ENCODE measurements at places on chromosomes 5 and 9.

DNA sequence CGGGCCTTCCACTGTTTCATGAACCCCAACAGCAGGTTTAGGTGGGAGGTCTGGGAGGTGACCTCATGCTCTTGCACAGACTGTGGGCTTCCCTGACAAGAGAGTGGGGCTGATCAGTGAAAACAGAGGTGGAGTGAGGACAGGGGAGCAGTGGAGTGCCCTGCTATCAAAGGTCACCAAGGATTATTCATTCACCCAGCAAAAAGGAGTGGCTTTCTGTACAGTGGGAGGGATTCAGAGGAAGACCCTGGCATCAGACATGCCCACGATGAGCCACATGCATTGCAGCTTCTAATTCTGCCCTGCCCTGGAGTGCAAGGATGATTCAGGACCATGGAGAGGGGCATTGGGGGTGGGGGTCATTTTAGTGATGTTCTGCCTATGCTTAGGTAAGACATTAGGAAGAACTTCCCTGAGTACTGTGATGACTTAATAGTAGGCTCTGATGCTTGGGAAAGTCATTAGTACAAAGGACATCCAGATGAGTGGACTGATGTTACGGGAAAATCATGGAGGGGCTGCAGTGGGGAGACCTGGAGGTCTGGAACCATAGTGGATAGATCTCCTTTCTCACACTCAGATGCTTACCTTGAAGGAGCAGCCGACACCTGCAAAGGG, 12.8 kb downstream of the TRAF1 start:
- no peak for DNase-seq

DNA sequence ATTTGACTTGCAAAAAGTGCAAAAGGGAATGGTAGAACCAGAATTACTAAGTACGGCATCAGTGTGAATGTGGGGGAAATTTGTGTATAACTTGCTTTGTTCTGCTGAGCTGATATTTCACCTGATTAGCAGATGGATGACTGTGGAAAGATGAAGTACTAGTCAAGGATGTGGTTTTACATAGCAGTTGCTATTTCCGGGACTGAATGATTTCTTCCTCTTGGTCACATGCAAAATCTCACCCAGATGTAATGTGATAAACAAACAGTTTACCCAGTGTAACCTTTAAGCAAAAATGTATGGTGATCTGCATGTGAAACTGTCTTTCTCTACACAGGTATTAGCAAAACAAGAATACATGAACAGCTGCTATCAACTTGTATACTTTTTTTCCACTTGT, 46.1 kb downstream of the DCP2 start:
- DNase-seq, result no peak

GRCh38 chr5:41649659-41650058, 139.3 kb upstream of the PLCXD3 start:
- DNase-seq, result no peak

- no peak for DNase-seq
Measured at GRCh38 chr9:115046824-115047223, 71.1 kb downstream of the TNC start.

- DNase-seq, result peak; percentile 92
Measured at GRCh38 chr5:59813761-59814536, 79.6 kb downstream of the PDE4D start.

DNA sequence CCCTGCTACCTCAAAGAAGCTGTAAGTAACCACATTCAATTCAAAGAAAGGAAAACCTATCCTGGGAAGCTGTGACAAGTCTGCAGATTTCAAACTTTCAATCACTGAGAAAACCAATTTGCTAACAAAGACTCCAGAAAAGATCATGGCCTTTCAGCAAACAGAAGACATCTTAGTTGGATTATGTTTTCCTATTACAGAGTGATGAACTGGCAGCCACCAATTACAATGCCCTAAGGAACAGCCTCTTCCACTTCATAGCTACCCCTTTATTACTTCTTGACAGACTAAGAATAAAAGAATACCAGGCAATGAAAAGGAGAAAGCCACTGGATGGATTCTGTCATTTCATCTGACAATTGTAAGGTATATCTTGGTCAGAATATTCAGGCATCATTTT, 128.2 kb upstream of the RASEF start:
- no peak for DNase-seq

- DNase-seq, result peak; percentile 40
Measured at GRCh38 chr5:143714629-143715028, 97.3 kb upstream of the HMHB1 start.

DNA sequence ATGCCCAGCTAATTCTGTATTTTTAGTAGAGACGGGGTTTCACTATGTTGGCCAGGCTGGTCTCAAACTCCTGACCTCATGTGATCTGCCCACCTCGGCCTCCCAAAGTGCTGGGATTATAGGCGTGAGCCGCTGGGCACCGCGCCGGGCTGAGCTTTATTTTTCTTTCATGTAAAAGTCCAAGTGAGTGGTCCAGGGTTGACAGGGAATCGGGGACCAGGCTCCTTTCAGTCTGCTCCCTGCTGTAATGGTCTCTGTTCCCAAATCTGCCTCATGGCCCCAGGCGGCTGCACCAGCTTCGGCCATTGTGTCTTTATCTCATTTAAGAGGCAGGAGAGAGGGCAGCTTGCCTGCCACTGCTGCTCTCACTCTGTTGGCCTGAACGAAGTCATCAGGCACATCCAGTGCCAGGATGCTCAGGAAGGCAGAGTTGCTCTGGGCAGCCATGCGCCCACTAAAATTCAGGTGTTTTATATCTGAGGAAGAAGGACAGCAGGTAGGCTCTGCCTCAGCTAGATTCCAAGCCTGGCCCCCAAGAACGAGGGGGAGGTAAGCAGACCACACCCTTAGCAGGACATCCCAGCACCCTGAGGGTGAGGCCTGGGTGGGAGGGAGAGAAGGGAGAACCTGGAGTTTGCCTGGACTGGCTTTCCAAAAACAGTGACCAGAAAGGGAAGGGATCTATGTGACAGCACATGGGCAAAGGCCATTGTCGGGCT, 1.7 kb upstream of the CCDC183 start:
- no peak for DNase-seq

- no peak for DNase-seq
Measured at GRCh38 chr9:137355761-137356365, 53.8 kb upstream of the NRARP start.

GRCh38 chr5:28729067-28729466, 1690.7 kb upstream of the CDH9 start:
- no peak for DNase-seq

- no peak for DNase-seq
Measured at GRCh38 chr5:144771802-144772201, 601.1 kb downstream of the KCTD16 start.

DNA sequence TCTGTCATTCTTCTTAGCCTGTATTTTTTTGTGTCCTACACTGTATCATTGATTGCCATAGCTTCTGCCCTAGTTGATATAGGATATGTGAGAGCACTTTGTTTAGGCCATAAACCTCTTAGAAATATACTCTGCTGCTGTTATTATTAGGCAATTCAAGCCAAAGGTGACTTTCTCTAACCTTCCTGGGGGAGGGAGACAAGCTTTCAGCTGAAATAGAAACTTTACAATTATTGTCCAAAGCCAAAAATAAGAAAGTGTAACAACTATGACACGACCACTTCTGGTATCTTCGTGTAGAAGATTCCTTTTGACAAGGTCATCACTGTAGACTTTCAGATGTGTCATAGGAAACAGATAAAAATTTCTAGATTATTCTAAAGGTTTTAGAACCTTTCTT, 12.2 kb upstream of the CSNK1A1 start:
- peak; percentile 57 for DNase-seq

GRCh38 chr9:126956917-126957686, 42.5 kb downstream of the RALGPS1 start:
- DNase-seq, result no peak

- DNase-seq, result peak; percentile 64
Measured at GRCh38 chr9:87564111-87564510, 66.4 kb downstream of the DAPK1 start.

DNA sequence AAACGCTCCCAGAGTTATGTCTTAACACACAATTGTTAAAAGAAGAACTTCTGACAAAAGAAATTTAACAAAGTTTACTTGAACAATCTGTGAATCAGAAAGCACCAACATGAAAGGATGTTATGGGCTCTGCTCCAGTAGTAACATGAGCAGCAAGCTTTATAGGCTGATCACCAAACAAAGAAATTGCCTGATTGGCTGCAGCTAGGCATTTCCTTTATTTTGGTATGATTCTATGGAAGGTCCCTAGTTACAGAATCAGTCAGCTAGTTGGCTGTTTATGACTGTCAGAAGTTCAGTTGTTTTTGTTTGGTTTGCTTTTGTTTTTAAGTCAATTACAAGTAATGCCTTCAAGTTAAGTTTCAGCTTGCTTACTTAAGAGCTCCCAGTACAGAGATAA, 102.4 kb upstream of the SMC2 start:
- no peak for DNase-seq

DNA sequence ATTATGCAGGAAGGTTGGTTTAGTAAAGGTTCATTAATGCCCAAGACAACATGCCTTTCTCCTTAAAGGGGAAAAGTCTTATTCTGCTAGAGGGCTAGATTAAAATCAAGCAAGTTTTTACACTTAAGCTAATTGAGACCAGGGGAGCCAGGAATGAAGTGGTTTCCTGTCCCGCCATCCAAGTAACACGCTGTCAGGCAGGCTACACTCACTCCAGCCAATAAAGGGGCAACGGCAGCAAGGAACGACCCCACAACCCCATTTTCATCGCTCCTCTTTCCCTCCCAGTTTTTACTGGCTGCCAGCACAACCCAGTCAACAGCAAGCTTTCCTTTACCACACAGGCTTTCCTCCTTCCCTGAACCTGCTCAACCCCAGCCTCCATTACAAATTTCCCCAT, 225.1 kb downstream of the DCP2 start:
- no peak for DNase-seq

DNA sequence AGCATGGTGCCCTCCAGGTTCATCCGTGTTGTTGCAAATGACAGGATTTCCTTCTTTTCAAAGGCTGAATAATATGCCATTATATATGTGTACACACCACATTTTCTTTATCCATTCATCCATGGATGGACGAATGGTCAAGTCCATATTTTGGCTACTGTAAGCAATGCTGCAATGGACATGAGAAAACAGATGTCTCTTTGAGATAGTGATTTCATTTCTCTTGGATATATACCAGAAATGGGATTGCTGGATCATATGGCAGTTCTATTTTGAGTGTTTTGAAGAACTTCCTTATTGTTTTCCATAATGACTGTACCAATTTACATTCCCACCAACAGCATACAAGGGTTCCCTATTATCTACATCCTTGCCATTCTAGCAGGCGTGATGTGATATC, 67.9 kb downstream of the TEK start:
- DNase-seq, result no peak

- DNase-seq, result no peak
Measured at GRCh38 chr5:35598707-35599370, 18.8 kb upstream of the SPEF2 start.

DNA sequence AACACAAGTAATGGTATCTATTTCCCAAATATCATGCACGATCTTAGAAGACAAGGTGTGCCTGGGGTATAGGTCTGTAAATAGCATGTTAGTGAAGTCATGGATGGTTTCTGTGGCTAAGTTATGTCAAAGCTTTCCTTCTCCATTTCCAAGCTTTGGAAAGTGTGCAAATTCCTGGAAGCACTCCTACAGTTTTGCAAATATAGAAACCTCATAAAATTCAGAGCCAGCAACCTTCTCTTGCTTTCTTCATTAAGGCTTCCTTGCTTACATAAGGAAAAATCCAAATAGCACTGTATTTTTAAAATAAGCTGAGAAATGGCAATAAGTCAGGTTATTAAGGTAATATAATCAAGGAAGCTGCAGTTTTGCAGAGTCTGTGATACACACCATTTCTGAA, 134.6 kb upstream of the DPYSL3 start:
- no peak for DNase-seq

- DNase-seq, result no peak
Measured at GRCh38 chr9:93460689-93461413, 7.5 kb upstream of the FAM120AOS start.

GRCh38 chr5:176810081-176810597, at the start of gene UNC5A:
Gene UNC5A, plus strand, starts transcription at chr5:176810559. Its CDS starts 192 bp downstream, at chr5:176810751.
- DNase-seq, result no peak

DNA sequence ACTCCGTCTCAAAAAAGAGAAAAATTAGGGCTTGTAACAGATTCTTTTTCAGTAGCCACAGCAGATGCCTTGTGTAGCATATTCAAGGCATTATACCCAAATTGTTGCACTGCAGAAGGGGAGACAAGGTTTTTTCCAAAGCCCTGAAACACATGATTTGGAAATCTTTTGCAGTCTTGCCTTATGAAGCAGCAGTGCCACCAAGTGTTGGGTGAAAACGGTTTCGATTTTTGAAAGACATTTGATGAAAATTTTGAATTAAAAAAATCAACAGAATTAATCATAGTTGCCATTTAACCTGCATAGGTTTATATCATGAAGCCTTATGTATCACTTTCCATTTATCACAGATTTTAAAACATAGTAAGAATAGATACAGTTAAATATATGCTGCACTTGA, 479.5 kb downstream of the TAF11L14 start:
- peak; percentile 15 for DNase-seq

DNA sequence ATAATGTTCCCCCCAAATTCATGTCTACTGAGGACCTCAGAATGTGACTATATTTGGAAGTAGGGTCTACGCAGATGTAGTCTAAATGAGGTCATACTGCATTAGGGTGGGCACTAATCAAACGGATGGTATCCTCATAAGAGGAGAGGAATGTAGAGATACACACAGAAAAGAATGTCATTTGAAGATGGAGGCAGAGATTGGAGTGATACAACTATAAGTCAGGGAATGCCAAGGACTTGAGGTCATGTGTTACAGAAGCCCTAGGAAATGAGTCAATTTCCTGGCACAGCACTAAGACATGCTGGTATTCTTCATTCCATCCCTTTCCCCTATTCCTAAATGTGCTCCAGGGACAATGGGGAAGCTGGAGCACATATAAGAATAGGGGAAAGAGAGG, 758 bp upstream of the PDCD1LG2 start:
- peak; percentile 95 for DNase-seq

- DNase-seq, result peak; percentile 3
Measured at GRCh38 chr5:87002485-87002884, 265.2 kb upstream of the RASA1 start.

GRCh38 chr5:136174021-136174659, 18.8 kb downstream of the SMIM32 start:
- no peak for DNase-seq

DNA sequence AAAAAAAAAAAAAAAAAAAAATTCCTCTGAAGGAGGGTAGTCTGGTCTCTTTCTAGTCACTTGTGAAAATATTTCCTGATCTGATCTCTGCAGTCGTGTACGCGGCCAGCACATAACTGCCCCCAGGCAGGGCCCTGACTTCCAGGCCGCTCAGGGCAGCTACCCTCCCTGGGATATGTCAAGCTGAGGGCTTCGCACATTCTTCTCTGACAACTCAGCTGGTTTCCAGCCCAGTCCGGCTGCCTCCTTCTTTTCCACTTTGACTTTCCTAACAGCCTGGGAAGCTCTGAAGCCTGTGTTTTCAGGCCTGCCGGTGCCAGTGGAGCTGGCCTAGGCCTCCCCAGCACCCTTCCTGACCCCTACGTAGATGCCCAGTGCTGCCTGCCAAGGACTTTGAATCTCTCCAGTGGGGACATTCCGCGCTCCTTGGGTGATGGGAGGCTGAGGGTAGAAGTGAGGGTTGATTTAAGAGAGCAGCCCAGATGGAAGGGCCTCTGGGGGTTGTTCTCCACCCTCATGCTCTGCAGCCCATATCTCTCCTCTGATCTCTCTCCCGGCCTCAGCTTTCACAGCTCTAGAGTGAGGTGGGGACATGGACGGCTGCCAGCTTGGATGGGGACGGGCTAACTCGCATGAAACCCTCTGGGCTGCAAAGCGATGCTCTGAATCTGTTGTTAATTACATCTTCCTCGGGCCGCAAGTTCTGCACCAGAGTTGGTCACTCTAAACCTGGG, 20.7 kb downstream of the COL5A1 start:
- peak; percentile 98 for DNase-seq

All from trophoblast cell (in vitro differentiated cells and primary cell).